ENCODE measurements at places on chromosomes 6 and 20.

- DNase-seq: no peak
Measured at GRCh38 chr20:50303573-50304500, 113.2 kb downstream of the CEBPB start.

DNA sequence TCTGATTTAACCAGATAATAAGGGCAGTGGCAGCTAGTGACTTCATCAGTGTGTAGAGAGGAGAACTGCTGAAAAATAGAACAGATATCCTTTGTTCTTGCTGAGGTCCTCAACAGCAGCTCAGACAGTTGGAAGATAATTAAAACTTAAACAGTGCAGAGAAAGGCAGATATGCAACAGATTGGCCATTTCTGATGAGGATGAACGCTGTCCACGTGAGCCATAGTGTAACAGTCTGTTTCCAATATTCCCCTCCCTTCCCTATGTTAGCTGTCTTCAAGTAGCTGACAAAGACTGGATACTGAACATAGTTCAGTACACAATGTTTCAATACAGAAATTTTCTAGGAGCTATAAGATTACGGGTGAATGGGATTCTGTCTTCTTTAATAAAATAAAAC, 291.4 kb downstream of the BTBD9 start:
- DNase-seq: no peak

- DNase-seq: no peak
Measured at GRCh38 chr6:37489697-37490336, 9.9 kb downstream of the CCDC167 start.

- no peak for DNase-seq
Measured at GRCh38 chr6:143884216-143884900, 20.1 kb downstream of the ZC2HC1B start.

DNA sequence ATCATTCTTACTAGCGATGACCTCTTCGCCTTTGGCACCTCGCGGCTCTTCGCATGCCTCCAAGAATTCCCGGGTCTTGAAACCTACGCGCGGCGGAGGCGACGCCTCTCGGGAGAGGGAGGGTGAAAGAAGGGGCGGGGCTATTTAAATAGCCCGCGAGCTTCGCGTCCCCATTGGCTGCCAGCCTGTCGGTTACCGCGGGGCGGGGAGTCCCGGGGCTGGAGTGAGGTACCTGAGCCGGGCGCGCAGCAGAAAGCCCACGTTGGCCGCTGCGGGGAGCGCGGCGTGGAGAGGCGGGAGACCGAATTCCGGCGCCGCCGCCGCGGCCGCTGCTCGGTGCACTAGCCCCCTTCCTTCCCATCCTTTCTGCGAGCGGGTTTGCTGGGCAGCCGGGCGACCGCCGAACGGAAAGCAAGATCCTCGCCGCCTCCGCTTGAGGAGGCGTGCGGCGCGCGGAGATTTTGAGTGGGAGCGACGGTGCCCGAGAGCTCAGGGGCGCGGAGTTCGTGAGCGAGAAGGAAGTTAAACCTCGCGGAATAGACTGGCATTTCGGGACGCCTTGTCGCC, at the start of gene BMP6:
BMP6 (plus strand) TSS at position 251 of the 567 bp plus-strand sequence. CDS start 857 bp downstream, outside the sequence.
- DNase-seq: peak; percentile 55

- no peak for DNase-seq
Measured at GRCh38 chr20:21685981-21686380, 19.5 kb upstream of the PAX1 start.

DNA sequence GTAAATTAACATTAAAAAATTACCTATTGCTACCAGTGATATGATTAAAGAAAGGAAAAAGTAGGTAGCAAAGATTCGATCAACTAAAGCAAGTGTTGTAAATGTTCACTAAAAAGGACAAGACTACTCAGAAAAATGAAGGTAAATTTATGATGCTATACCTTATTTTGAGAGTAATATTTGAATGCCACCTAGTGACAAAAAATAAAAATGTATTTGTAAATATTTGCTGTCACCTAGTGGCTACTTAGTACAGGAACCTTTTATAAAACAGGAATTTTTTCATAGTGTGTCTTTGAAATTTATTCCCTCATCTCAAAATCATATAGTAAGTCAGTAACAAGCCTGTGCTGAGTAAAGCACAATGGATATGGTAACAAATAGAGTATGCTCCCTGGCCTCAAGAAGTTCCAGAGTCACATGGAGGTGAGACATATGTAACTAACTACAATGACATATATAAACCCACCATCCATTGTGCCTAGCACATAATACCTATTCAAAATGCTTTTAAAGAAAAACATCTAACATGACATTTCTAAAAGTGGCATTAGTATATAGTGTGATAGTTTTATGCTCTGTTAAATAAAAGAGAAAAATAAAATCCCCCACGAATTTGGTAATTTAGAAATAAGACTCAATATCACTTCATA, 193.1 kb upstream of the SIM1 start:
- no peak for DNase-seq

DNA sequence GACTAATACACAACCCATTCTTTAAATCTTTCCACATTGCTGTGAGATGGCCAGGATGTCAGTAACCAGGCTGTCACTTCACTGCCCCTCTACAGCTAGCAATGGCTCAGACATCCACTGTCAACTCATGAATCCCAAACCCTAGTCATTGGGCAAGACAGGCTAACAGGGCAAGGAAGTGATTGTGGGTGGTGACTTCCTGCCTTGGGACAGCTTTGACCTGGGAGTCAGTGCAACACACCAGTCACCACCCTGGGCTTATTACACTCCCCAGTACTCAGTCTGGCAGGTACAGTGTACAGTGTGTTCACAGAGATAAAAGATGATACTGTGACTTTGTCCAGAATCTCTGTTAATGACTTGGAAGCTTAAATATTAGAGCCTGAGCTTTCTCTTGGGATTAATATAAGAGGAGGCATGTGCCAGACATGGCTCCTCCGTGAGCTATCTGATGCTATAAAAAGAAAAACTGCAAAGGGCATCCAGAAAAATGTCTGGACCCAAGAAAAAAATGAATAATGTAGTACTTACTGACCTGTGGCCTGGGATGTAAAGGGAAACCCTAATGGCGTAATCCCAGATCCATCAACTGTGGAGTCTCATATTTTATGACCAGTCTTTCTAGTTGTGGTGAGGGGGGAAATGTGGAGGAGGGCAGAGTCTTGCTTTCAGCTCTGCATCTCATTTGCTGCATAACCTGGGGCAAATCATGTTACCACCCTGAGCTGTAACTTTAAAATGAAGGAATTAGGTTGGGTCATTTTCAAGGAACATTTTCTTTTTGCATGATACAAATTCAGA, 244.4 kb downstream of the SLC24A3 start:
- DNase-seq: no peak
